ENCODE measurements at places on chromosomes 2 and 18. TPM values are rescaled to one million over a fixed set of nuclear protein-coding genes. Genes with fewer than 3 reads are reported as not detected.

BCL2 gene
- 14.1 TPM for total RNA-seq

SULT1C3 gene
- not detected for total RNA-seq

AGXT gene
- total RNA-seq, result not detected

LTBP1 gene
- 30.2 TPM for total RNA-seq
